ENCODE measurements at places on chromosomes 5 and 9.

DNA sequence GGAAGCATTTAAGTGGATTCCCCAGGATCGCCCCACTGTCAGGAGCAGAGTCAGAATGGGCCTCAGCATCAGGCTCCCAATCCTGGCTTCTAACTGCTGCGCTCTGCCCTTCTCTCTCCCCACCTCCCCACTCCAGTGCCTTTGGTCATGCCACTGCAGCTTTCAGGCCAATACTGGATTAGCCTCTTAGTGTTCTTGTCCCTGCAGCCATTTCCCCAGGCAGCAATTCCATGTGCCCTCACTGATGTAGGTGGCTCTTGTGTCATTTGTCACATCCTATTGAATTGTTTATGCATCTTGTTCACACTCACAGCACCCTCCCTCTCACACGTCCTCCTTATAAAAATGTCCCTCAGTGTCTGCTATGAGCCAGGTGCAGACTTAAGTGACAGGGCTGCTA is 544.2 kb upstream of the DAP start:
- no peak for DNase-seq

GRCh38 chr9:3868466-3868865 is 342.7 kb upstream of the RFX3 start:
- no peak for DNase-seq

DNA sequence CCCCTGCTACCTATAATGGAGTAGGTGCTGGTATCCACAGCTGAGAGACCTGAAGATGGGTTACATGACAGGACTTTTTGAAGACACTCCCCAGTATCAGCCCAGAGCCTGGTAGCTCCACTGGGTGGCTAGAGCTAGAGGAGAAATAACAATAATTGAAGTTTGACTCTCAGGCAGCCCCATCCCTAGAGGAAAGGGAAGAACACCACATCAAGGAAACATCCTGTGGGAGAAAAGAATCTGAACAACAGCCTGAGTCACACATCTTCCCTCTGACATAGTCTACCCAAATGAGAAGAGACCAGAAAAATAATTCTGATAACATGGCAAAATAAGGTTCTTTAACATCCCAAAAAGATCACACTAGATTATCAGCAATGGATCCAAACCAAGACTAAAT is 432.1 kb downstream of the CDH18 start:
- DNase-seq = no peak

- DNase-seq = no peak
Measured at GRCh38 chr5:96566833-96567587, 95.2 kb upstream of the CAST start.

- DNase-seq = no peak
Measured at GRCh38 chr5:9351546-9351945, 194.3 kb downstream of the SEMA5A start.

- DNase-seq = no peak
Measured at GRCh38 chr9:95461448-95462248, 55.1 kb downstream of the PTCH1 start.
